ENCODE measurements at places on chromosomes 5 and 9.
A peak's percentile ranks its signal among the peaks of the same experiment; 100 is the strongest.

DNA sequence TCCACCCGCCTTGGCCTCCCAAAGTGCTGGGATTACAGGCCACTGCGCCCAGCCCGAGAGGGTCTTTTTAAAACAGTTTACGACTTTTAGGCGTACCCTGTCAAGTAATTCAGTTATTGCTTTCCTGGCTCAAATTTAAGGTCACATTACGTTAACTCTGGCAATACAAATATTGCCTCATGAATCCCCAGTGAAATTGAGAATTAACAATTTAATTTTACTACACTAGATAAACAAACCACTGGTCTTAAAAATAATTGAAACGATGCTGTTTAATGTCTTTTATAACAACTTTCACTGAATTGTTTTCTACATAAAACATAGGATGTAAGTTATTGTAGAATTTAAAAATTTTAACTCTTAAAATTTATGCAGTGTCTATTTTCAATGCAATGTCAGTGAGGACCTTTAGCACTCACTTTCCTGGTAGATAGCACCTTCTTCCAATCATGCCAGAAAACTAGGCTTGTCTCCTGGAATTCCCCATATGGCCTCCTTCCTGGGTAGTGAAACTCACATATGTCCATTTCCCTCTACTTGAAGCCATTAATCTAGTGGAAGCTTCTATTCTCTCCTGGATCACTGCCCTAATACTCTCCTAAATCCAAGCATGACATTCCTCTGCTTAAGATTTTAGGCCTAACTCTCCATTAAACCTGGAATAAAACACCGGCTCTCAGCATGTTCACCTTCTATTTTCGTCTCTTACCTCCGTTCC, 13.5 kb downstream of the BASP1 start:
- DNase-seq, result peak; percentile 67

GRCh38 chr9:129597355-129598088, 23.4 kb downstream of the C9orf50 start:
- no peak for DNase-seq

GRCh38 chr5:63500242-63500641, 462.0 kb downstream of the HTR1A start:
- no peak for DNase-seq

DNA sequence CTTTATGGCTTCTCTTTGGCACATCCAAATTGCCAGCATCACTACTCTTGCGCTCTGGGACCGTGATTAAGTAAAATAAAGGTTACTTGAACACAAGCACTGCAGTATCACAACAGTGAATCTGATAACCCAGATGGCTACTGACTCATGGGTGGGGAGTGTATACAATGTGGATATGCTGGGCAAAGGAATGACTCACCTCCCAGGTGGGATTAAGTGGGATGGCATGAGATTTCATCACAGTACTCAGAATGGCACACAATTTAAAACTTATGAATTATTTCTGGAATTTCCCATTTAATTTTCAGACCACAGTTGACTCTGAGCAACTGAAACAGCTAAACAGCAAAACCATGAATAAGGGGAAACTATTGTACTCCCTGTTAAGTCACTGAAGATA, 4.3 kb downstream of the GFM2 start:
- DNase-seq, result no peak

DNA sequence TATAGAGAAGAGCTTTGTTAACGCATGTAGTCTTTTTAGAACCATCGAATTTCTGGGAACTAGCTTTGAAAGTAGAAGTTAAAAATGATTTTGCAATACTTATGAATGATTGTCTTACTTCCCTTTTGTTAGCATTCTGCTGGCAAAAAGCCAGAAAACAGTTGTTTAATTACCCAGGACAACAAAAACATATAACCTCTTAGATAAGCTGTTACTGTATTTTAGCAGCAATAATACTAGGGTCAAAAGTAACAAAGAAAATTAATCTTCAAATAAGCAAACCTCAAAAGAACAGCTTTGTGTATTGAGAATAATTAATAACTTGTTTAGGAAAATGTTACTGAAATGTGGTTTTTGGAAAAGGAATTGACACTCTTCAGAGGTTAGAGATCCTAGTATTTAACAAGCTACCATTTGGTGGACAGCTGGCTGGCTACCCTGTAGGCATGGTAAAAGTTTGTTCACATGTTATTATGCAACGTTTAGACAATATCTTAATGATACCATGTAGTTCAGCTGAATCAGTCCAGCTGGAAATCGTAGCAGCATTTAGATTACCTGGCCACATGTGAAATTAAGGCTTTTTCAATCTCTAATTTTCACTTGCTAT, 3.8 kb downstream of the FGF10 start:
- no peak for DNase-seq

DNA sequence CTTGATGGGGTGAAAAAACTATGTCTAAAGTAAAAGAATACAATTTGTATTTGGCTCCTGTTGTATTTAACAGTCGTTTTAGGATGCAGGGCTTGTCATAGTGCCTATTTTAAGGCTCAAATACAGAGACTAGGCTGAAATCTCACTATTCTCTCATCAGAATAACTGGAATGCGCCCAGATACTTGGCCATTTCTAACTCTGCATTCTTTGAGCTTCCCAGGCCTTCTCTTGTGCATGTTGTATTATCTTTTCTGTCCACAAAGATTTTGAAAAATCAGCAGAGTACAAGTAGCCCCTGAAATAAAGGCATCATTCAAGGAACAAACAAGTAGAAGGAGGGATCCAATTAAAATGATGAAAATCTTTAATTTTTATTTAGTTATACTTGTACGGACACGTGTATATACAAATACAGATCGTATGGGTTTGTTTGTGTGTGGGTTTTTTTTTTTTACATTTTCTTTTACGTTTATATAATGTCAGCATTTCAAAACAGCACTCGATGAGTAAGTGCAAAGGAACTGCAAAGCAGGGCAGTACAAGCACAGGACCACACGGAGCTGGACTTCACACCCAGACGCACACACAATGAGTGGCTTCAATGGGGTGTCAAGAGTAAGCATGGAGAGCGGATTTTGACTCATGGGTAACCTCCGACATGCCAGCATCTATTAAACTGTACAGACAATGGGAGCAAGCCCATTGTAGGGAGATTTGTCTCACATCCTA, 294.0 kb downstream of the EFNA5 start:
- no peak for DNase-seq

Measured in NCI-H524 treated with DMSO at 0.1 percent for 48 hours (cell line).